ENCODE measurements at places on chromosomes 3 and 15.

DNA sequence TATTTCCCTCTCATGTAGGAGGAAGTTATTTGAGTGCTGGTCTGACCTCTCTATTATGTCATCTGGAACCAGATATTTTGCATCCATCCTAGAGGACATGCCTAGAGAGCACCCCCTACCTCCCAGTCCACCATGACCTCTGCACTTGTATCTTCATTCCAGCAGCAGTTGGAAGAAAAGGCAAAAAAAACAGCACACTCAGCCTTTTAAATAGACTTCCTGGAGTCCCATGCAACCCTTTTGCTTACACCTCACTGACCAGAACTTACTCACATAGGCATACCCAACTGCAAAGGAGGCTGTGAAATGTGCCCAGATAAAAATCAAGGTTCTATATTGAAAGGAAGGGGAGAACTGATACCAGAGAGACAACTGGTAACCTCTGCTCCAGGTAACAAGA lies 92.3 kb upstream of the FHIT start:
- DNase-seq: no peak
- H3K27ac ChIP-seq: no peak overlapping the region

DNA sequence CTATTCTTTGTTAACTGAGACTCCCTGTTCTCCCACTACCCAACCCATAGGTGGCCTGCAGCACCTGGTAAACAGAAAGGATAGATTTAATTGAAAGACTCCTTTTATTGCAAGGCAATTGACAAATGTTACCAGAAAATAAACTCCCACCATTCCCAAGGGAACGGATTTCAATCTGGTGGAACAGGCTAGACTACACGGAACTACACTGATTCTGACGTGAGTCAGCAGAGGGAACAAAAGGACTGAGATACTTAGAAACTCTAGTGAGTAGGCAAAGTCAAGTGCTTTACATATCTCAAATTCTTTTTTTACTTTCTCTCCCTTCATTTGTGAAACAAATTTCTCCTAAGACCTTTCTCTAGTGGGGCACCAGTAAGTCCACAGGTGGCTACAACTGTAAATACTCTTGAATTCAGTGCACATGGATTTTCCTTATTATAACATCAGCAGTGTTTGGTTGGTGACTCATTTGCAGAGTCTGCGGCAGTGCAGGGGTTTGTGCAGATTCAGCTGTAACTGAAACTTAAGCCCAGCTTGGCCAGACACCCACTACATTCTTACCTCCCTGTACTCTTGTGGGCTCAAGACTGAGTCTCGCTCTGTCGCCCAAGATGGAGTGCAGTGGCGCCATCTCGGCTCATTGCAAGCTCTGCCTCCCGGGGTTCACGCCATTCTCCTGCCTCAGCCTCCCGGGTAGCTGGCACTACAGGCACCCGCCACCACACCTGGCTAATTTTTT lies 34.3 kb upstream of the PLSCR2 start:
- no peak overlapping the region for H3K4me3 ChIP-seq
- peak; percentile 80 for DNase-seq
- peaks cover 44% of the 10 kb centered on the region for H3K4me1 ChIP-seq
- H3K27me3 ChIP-seq: no peaks in the 10 kb centered on the region
- peak overlapping the region; percentile 40 for H3K27ac ChIP-seq

DNA sequence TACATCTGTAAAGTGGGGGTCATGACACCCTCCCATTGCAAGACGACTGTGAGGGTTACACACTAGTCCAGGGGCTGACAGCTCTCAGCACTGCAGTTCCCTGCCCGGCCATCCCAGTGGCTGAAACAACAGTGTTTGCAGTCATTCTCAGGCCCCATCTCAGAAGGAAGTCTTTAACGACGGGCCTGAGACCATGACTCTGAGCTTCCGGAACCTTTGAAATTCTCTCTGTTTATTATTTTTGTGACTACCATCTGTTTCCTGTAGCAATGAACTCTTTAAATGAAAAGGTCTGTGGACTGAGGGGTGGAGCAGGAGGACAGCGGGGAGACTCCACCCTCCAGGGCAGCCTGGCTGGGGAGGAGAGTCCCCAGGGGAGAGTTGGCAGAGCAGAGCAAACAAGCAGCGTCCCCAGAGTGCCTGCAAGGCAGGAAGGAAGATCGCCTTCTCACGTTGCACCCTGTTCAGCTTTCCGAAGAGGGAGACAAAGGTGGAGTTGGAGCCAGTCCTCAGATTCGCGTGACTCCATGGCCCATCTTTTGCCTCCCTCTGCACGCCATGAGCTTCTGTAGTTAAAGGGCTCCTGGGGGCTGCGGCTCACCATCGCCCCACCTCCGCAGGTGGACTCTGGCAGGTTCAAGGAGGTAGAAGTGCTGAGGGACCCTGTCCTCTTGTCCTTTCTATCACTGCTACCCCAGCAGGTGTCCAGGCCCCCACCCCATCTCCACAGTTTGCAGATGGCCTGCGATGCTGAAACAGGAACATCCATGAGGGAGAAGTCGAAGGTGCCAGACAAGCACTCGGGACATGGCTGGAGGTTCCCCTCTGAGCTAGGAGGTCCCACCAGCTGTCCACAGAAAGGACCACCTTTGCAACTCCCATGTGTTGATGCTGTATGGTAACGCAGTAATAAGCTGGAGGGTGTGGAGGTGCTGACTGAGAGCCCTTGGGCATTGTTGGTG lies 525.8 kb upstream of the PROK2 start:
- H3K27me3 ChIP-seq: no peaks in the 10 kb centered on the region
- H3K4me1 ChIP-seq: peaks cover 48% of the 10 kb centered on the region
- no peak overlapping the region for H3K27ac ChIP-seq
- no peak overlapping the region for H3K4me3 ChIP-seq
- H3K36me3 ChIP-seq: no peaks in the 10 kb centered on the region
- DNase-seq: peak; percentile 42

- DNase-seq: no peak
These were observed 133.5 kb upstream of the TBL1XR1 start for GRCh38 chr3:177330779-177331178.

DNA sequence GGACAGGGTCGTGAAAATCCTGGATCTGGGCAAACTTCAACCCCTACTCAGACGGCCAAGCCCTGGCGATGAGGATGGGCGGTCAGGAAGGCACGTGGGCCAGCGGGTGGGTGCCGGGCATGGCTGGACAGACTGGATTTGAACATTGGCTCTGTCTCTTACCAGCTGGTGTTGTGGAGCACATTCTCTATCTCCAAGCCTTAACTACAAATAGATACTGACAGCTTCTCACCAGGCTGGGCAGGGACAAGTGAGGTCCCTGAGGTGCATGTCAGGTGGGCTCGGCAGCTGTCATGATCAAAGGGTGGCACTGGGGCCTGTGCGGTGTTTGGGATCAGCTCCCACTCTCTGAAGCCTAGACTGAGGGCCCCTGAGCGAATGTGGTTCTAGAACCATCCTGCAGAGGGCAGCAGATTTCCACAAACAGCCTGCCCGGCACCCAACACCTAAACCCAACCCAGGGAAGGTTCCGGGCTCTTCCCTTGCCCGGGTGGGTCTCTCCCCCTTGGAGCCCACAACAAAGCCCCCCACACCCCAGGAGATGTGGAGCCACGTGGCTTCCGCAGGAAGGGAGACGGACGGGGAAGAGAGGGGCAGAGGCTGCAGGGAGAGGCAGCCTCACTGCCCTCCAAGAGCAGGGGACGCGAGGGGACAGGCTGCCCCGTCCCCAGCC lies 58.4 kb downstream of the RGMA start:
- DNase-seq: peak; percentile 79
- H3K4me3 ChIP-seq: no peak overlapping the region
- H3K27ac ChIP-seq: no peak overlapping the region
- H3K4me1 ChIP-seq: peaks cover 37% of the 10 kb centered on the region

- no peak overlapping the region for H3K4me3 ChIP-seq
- no peak for DNase-seq
- no peak overlapping the region for H3K27ac ChIP-seq
- peaks cover 14% of the 10 kb centered on the region for H3K4me1 ChIP-seq
These were observed 66.0 kb downstream of the GPR156 start for GRCh38 chr3:120218981-120219380.

DNA sequence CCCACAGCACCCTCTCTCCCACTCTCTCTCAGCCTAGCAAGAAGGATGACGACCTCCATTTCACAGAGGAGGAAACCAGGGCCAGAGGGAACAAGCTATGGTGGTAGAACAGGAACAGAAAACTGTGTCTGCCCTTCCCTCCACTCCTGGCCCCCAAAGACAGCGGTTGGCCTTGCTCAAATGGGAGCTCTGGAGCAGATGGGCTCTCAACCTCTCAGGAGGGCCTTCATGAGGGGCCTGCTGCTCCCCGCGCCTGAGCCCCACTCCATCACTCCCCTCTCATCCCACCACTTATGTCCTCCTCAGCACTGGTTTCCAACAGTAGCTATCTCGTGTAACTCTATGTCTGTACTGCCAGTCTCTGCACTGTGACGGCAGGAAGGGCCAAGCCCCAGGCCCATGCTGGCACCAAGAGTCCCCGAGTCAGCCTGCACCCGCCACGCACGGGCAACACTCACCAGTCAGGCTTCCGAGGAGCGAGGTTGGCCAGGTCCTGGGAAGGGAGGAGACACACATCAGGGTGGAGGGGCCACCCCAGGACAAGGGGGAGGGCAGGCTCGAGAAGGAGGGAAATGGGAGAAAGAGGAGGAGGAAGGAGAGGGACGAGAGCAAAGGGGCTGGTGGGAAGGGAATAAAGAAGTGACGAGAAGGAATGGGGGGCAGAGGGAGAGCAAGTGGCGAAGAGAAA lies 45.5 kb downstream of the PTH1R start:
- no peaks in the 10 kb centered on the region for H3K27me3 ChIP-seq
- no peak for DNase-seq
- H3K4me3 ChIP-seq: no peak overlapping the region
- H3K4me1 ChIP-seq: no peaks in the 10 kb centered on the region
- H3K36me3 ChIP-seq: peaks cover 25% of the 10 kb centered on the region

DNA sequence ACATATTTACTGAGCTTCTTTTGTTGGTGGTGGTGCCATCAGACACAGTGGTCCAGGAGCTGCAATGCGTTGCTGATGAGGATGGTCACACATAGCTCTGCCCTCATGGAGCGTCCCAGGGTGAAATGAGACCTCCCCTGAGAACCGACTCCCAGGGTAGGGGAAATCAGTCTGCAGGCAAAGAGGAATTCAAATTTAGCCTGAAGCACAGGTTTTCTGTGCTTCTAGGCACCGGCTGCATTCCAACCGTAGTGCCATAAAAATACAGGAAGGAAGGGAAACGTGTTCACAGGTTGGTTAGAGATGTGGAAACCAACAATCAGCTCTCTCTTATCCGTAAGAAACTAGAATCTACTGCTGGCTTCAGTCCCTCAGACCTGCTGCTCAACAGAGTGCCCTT lies 19.2 kb downstream of the SMAD3 start:
- no peak overlapping the region for H3K4me3 ChIP-seq
- H3K27me3 ChIP-seq: no peaks in the 10 kb centered on the region
- no peak overlapping the region for H3K27ac ChIP-seq
- H3K36me3 ChIP-seq: no peaks in the 10 kb centered on the region
- DNase-seq: no peak

DNA sequence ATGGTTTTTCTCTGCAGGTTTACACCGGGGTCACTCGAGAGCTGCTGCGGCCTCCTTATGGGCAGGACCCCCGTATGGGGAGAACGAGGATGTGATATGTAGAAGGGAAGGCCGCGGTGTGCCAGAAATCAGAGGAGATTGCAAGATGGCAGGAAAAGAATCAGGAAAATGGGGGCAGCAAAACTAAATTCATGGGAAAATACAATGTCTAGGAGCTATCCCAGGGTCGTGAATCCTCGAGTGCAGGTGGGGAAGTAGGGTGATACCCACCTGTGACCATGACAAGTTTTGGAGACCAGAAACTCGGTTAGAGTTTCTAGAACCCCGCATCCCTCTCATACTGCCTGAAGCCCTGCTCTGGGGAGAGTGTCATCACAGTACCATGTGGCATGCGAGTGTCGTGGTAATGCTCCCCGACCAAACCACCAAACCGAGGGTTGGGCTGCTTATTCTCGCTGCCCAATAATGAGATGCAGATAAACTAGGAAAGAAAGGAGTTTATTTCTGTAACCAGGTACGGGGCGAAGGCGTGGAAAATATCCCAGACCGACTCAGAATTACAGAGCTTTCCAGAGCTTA lies 781 bp downstream of the TRNT1 start:
- peaks cover 26% of the 10 kb centered on the region for H3K36me3 ChIP-seq
- peak; percentile 5 for DNase-seq
- peak overlapping the region; percentile 96 for H3K27ac ChIP-seq

DNA sequence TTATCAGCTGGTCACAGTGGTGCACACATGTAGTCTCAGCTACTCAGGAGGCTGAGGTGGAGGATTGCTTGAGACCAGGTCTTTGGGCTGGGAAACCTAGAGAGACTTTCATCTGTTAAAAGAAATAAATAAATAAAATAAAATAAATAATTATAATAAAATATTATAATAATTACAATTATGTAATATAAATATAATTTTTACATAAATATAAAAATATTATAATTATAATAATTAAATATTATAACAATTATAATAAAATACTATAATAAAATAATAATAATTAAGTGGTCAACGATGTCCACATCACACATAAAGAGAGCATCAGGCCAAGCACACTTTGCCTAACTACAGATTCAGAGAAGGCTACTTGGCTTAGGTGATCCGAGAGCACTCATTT lies 14.6 kb downstream of the QRICH1 start:
- no peak overlapping the region for H3K27ac ChIP-seq
- no peaks in the 10 kb centered on the region for H3K27me3 ChIP-seq
- H3K4me1 ChIP-seq: no peaks in the 10 kb centered on the region
- H3K36me3 ChIP-seq: peaks cover 6% of the 10 kb centered on the region
- DNase-seq: no peak

- no peak overlapping the region for H3K4me3 ChIP-seq
- no peaks in the 10 kb centered on the region for H3K36me3 ChIP-seq
- H3K27ac ChIP-seq: no peak overlapping the region
- no peaks in the 10 kb centered on the region for H3K27me3 ChIP-seq
These were observed 135.0 kb downstream of the TJP1 start for GRCh38 chr15:29687204-29687815.

- no peak overlapping the region for H3K4me3 ChIP-seq
- no peaks in the 10 kb centered on the region for H3K27me3 ChIP-seq
- DNase-seq: peak; percentile 24
These were observed 416.5 kb downstream of the TBL1XR1 start for GRCh38 chr3:176780766-176781165.

GRCh38 chr3:114452937-114453336 lies 159.1 kb downstream of the TIGIT start:
- no peak for DNase-seq
- peaks cover 54% of the 10 kb centered on the region for H3K4me1 ChIP-seq
- no peaks in the 10 kb centered on the region for H3K36me3 ChIP-seq
- peak overlapping the region; percentile 58 for H3K4me3 ChIP-seq

DNA sequence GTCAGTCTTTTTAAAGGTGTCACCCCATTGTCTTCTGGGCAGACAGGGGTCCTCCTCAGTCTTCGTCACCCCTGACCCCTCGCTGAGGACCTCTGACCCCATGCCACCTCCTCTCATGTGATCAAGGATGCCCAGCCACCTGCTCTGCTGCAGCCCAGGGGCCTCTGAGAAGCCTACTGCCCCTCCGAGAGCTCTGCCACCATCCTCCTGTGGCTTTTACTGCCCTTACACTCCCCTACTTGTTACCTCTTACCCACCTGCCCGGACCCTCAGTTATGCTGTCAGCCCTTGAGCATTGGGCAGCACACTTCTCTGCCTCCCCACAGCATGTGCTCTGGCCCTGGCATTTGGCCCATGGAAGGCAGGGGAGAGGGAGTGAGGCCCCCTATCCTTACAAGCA lies 123.2 kb downstream of the LRRK1 start:
- H3K27ac ChIP-seq: no peak overlapping the region
- no peaks in the 10 kb centered on the region for H3K4me1 ChIP-seq
- no peak for DNase-seq
- no peaks in the 10 kb centered on the region for H3K36me3 ChIP-seq

All from A673 (cell line).